ENCODE measurements at places on chromosomes 7 and 10. TPM values are rescaled to one million over a fixed set of nuclear protein-coding genes. Genes with fewer than 3 reads are reported as not detected.

- no peak for DNase-seq
Observed at GRCh38 chr10:123888751-123889150, 2.9 kb downstream of the CPXM2 start.

- no peak for DNase-seq
Observed at GRCh38 chr10:121070275-121071070, 219.3 kb downstream of the WDR11 start.

- DNase-seq, result no peak
Observed at GRCh38 chr7:139358541-139359365, 941 bp upstream of the LUC7L2 start.

- DNase-seq, result no peak
Observed at GRCh38 chr7:42233171-42233570, 3.8 kb downstream of the GLI3 start.

GRCh38 chr7:36535866-36536664, 146.4 kb downstream of the ANLN start:
- DNase-seq, result no peak

DNA sequence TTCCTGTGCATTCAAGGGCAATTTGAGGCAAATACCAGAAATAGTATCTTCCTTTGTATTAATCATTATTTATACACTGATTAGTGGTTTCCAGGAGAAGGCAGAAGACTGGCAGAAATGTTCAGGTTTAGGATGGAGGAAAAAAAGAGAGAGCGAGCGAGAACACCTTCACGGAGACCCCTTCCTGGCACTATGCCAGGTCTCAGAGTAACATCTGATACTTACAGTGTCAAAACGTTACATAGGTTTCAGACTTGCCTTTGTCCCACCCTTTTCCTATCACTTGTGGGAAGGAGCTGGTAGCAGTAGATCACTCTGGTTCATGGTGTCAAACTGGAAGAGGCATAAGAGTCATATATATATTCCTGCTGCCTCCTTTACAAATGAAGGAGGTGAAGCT, 652 bp downstream of the OR2A12 start:
- no peak for DNase-seq

GRCh38 chr10:69374242-69374641, 42.5 kb downstream of the TACR2 start:
- DNase-seq, result no peak

GRCh38 chr7:6284055-6284400, 11.6 kb upstream of the CYTH3 start:
- no peak for DNase-seq

GRCh38 chr10:71982269-71983178, 18.3 kb downstream of the CHST3 start:
- no peak for DNase-seq

DNA sequence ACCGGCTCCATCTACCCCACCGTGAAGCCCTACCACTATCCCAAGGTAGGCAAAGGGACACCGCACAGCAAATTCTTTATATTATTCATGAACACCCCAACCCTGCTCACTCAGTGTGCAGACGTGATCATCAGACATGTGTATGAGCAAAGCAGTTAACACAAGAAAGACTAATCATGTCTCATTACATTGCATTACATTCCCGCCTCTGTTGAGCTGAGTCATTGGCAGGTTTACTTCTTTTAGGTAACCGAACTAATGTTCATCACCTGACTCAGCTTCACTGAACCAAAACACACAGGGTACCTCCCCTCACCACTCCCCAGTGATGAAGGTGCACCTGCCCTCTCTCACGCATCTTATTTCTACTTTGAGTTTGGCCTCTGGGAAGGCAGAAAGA, 233.4 kb downstream of the PAXIP1 start:
- DNase-seq, result no peak

DNA sequence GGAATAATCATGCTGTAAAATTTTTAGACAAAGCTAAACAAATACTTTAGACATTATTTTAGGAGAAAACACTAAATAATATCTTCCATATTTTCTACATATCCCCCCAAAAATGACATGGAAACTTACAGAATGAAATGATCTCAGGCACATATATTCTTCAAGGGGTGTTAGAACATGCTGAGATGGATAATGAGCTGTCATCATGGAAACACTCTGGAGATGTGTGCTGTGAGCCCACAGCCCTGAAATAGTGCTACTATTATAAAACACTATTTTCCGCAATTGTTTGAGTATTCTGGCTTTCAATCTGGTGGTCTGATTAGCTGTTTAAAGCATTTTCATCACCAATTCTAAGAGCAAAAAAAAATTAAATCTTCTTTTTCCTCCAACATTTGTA, 385.7 kb downstream of the PHTF2 start:
- DNase-seq, result no peak

GRCh38 chr10:7483848-7484247, 73.0 kb upstream of the SFMBT2 start:
- DNase-seq, result no peak

- DNase-seq, result no peak
Observed at GRCh38 chr7:44470135-44470479, 20.4 kb downstream of the NUDCD3 start.

DNA sequence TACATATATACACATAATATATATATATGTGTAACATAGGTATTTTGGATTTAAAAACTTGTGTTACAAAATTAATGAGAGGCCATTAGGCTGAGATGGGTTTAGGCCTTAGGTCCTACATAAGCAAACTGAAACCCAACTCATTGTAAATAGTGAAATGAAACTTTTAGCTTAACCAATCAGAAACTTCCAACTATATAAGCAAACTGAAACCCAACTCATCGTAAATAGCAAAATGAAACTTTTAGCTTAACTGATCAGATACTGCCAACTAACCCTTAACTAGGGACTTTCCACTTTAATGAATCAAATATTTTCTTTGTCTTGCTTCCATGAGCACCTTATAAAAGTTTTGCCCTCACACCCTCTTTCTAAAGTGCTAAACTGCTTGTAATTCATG, 17.3 kb upstream of the SAMD9L start:
- DNase-seq, result no peak

GRCh38 chr10:119103241-119103902, 541 bp upstream of the DENND10 start:
- DNase-seq, result no peak

GRCh38 chr10:100025576-100025975, 15.8 kb upstream of the DNMBP start:
- no peak for DNase-seq

DNA sequence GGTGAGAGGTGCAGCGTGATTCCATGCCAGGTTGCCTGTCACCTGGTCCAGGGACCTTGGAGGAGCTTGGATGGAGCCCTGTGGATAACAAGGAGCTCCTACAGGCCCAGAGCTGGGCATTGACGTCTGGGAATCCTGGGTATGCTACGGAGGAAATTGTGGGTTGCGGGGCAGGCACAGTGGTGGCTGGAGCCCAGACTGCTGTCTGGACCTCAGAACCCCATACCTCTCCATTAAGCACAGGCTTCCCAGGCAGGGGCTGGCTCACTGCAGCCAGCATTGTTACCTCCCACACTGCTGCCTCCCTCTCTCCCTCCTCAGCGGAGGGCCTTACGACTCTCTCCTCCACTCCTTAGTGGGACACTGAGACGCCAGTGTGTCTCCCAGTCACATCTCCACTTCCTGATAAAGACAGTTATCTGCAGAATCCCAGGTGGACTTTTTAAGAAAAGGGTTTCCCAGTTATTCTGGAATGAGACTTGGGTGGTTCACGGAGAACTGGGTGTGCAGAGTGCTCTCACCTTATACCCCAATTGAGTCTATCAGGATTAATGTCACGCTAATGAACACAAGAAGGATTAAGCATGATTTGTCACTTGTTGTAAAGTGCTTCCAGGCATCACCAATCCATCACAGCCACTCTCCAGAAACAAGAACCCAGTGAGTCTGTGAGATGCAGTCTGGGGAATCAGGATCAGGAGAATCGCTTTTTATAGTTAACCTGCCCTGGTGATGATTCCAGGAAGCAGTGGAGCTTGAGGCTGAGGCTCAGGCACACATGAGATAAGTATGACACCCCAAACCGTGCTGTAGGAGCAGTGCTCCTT, 309.4 kb downstream of the RPS24 start:
- peak; percentile 26 for DNase-seq

- DNase-seq, result peak; percentile 16
Observed at GRCh38 chr7:130385600-130386066, 5.3 kb downstream of the CPA1 start.

DNA sequence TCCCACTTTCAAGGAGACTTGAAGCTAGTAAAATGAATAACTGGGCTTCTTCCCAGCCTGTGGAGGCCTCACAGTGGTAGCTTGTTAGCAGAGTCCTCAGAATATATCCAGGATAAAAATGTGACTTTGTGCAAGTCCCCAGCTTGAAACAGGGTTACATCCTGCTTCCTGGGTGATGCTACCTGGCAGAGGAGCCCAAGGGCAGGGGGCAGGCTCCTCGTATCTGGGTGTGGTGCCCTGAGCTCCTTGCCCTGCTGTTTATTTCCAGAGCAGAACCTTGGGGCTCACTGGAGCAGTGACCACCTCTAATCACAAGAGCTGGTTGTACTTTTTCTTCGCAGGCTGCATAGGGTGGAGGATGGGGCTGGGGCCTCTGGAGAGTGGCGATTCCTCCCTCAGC, 94.8 kb downstream of the GRK5 start:
- no peak for DNase-seq

GRCh38 chr7:103031781-103032180, 42.8 kb downstream of the FBXL13 start:
- DNase-seq, result no peak

GRCh38 chr10:133110133-133110532, 22.4 kb downstream of the ADGRA1 start:
- DNase-seq, result no peak

DNA sequence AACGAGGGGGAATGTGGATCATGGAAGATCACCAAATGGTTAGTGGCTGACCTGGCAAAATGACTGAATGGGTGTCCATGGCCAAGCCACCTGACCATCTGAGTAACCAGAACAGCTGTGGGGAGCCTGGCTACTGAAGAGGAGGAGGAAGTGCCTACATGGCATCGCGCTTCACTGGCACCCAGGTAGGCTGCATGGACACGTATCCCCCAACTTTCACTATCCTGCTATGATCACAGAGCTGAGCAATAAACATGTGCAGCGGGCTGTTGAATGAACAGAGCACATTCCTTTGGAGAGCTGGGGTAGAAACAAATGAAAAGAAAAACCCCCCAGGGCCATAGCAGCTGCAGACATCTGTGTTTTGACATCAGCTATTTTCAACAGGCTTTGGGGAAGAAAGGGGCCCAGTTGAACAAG, 6.5 kb downstream of the AKR1B1 start:
- no peak for DNase-seq

- no peak for DNase-seq
Observed at GRCh38 chr10:9579110-9579705, 1438.5 kb upstream of the CELF2 start.

GRCh38 chr7:42262964-42263363, 26.0 kb upstream of the GLI3 start:
- DNase-seq, result no peak

NOM1 gene
- 11.4 TPM for total RNA-seq

MBL2 gene
- 36.2 TPM for total RNA-seq

PCGF5 gene
- total RNA-seq, result 55.5 TPM

MALRD1 gene
- total RNA-seq, result 0.37 TPM

OR2A1 gene
- under 0.01 TPM for total RNA-seq

OR2A7 gene
- 1.6 TPM for total RNA-seq

VWDE gene
- 0.59 TPM for total RNA-seq

PRR15 gene
- total RNA-seq, result 0.98 TPM

CCL24 gene
- total RNA-seq, result 2.1 TPM

SPAM1 gene
- total RNA-seq, result not detected

All from liver (tissue), 10 donors.